LHCN-M2 (cell line): ENCODE measurements at places on chromosomes 12 and 14. TPM values are rescaled to one million over a fixed set of nuclear protein-coding genes. Genes with fewer than 3 reads are reported as not detected.

The ERP29 gene
- total RNA-seq, result 38.7 and 50.6 TPM in 2 replicates

The ALKBH1 gene
- 10.6 and 11.3 TPM in 2 replicates for total RNA-seq

The IAPP gene
- not detected in 2 replicates for total RNA-seq

The DUSP6 gene
- total RNA-seq, result 28.3 and 31.6 TPM in 2 replicates

The CLEC2A gene
- total RNA-seq, result not detected in 2 replicates

The HHIPL1 gene
- 0.45 and 0.92 TPM in 2 replicates for total RNA-seq

The SRRM4 gene
- not detected in 2 replicates for total RNA-seq

The KCNH3 gene
- 0.11 TPM in 1 of 2 replicates, not detected in the other for total RNA-seq

The IFI27 gene
- 0.51 and 1.5 TPM in 2 replicates for total RNA-seq
